ENCODE measurements at places on chromosomes 16 and 17.

GRCh38 chr16:85396879-85397871 lies 215.9 kb upstream of the GSE1 start:
- DNase-seq: no peak

DNA sequence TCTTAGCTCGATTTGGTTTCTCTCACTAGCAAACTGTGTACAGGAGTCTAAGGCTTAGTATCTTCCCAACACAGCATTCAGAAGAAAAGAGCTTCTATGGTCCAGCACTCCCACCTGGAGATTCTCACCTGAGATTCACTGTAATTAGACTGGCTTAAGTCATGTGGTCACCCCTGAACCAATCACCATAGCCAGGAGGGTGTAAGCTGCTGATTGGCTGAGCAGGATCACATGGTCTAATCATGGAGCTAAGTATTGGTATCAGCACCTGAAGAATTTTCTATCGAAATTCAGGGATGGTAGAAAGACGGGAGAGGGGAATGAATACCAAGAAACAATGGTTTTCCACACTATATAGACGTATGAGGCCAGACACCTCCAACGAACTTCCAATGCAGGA lies 359.8 kb upstream of the ERCC4 start:
- DNase-seq: no peak

DNA sequence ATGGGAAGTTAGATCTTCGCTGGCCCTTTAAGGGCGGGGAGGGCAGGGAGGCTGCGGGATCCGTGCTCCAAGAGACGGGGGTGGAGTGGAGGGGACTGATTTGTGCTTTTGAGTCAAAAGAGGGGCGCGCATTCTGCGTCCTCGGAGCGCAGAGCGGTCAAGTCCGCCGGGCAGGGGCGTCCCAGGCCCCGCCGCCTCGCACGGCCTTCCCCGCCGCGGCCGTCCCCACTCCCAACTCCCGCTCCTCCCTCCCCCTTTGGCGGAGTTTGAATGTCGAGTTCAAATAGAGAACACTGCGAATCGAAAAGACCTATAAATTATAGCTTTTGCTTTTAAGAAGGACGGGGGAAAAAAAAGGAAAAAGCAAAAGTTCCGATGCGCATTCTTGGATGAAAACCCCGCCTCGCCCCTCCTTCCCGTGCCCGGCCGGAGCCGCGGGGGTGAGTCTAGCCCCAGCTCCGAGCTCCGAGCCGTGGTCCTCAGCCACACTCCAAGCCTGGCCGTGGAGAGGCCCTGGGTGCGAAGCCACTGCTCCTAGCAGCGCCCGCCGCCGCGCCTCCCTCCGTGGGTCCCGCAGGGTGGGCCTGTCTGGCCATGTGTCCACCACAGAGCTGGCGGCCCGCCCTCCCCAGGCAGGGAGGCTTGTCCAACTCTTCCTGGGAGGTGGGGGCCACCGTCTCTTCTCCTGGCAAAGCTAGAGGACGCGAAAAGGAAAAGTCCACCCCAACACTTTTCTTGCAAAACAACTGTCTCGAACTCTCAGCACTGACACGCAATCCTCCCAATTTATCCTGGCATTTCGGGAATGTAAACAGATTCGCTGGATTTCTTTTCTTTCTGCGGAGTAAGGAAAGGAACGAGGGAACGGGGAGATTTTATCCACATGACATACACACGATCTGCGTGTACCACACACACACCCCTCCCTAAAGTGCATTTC lies 3.6 kb downstream of the CBX8 start:
- no peak for DNase-seq

- DNase-seq: peak; percentile 3
Observed at GRCh38 chr17:33015716-33016346, 24.2 kb downstream of the SPACA3 start.
